ENCODE measurements at places on chromosomes 2 and 18. TPM values are rescaled to one million over a fixed set of nuclear protein-coding genes. Genes with fewer than 3 reads are reported as not detected.

Gene FBXO15
- total RNA-seq: 3.1 TPM

Gene ANKRD29
- total RNA-seq: 1.2 TPM

Gene FARP2
- total RNA-seq: 43.7 TPM

Gene MAP3K19
- 0.78 TPM for total RNA-seq

Gene FRZB
- total RNA-seq: 19.8 TPM

Gene MCFD2
- total RNA-seq: 52.9 TPM

Gene ALKAL2
- total RNA-seq: 2.0 TPM

Gene FBLN7
- 0.62 TPM for total RNA-seq

Gene STPG4
- 0.78 TPM for total RNA-seq

Gene MC2R
- total RNA-seq: not detected

Gene METTL4
- total RNA-seq: 15.8 TPM

Gene SCYGR4
- not detected for total RNA-seq

Gene IL1RL1
- total RNA-seq: not detected
